ENCODE measurements at places on chromosomes 2 and 18.

DNA sequence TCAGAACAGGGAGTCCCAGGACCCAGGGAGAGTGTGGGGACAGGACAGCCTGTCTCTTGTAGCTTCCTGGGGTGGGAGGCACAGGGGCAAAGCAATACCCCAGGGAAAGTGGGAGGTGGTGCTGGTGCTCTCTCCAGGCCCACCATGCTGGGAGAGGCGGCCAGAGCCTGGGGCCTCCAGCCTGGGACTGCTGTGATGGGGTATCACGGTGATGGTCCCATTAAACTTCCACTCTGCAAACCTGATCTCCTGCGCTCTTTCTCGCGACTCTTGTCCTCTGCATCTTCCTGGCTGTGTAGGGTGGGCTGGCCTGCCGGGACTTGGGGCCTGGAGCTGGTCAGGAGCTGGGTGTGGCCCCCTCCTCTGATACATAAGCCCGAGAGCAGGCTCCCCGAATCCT is 8.0 kb upstream of the CAPN10 start:
- DNase-seq = no peak

- no peak for DNase-seq
Measured at GRCh38 chr2:63127594-63127993, 77.0 kb downstream of the OTX1 start.

GRCh38 chr18:7577706-7578105 is 10.6 kb downstream of the PTPRM start:
- DNase-seq = no peak

DNA sequence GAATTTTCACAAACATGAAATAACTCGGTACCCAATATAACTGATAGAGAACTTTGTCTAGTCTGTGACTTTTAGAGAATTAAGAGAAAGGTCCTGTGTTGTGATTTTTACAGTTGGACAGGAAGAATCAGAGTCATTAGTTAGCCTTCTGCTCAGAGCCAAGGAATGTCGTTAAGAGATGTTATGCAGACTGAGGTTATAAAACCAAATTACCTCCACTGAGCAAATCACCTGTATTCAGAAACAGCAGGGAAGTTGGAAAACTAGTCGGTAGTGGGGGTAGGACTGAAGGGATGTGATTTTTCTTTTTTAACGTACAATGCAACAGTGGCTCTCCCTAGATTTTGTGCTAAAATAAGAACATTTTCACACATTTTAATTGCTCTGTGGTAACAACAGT is 18.5 kb downstream of the TANK start:
- DNase-seq = no peak

DNA sequence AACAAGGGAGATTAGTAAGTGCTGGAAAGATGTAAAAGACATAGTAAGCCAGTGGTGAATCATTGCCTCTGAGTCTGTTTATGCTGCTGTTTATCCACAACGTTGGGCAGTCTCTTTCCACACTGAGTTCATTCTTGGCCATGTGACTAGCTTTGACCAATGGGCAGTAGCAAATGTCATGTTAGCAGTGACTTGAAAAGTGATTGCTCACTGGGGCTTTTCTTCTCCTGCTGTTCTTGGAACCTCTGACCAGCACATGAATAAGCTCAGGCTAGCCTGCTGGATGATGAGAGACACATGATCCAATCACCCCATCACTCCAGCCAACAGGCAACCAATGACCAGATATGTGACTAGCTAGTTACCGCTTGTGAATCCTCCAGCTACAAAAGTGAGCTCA is 360.4 kb downstream of the SLC4A3 start:
- DNase-seq = no peak

GRCh38 chr2:29923110-29923721 is 1.8 kb upstream of the ALK start:
- DNase-seq = peak; percentile 29

- no peak for DNase-seq
Measured at GRCh38 chr2:161077367-161078210, 82.6 kb upstream of the TANK start.

- DNase-seq = no peak
Measured at GRCh38 chr2:183093857-183094657, 15.5 kb downstream of the DUSP19 start.

GRCh38 chr2:43196768-43197587 is 29.4 kb downstream of the ZFP36L2 start:
- no peak for DNase-seq

- DNase-seq = no peak
Measured at GRCh38 chr2:54683596-54683995, 39.9 kb upstream of the EML6 start.

DNA sequence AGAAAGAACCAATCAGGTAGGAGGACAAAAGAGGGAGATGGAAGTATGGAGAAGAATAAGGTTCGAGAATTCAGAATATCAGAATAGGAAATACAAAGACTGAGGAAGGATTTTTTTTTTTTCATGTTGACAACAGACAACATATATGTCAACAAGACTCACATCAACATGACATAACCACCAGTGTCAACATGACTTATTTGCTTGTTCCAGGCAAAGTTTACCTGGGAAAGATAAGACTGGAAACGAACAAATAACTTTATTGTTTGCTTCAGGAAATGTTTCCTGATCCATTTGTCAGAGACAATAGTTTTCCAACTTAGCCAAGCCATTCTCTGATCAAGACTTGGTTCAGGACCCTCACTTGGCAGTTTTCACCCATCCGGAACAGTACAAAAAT is 321.9 kb upstream of the NETO1 start:
- DNase-seq = no peak

GRCh38 chr2:175048275-175048674 is 43.1 kb upstream of the CHN1 start:
- DNase-seq = no peak

GRCh38 chr2:67865917-67866316 is 196.9 kb downstream of the C1D start:
- no peak for DNase-seq

DNA sequence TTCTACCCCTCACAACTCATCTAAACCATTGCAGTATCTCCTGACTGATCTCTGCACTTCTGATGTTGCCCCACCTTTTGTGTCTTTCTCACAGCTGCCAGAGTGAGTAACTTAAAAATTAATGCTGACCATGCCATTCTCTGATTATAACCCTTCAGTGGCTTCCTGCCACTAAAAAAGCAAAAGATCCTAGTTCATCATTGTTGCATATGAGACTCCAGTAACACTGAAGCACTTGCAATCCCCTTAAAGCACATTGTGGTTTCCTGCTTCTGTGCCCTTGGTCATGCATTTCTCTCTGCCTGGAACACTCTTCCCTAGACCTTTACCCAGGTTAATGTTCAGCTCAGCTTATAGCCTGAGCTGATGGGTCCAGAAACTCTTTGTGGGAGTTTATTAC is 95.1 kb upstream of the WDSUB1 start:
- no peak for DNase-seq

DNA sequence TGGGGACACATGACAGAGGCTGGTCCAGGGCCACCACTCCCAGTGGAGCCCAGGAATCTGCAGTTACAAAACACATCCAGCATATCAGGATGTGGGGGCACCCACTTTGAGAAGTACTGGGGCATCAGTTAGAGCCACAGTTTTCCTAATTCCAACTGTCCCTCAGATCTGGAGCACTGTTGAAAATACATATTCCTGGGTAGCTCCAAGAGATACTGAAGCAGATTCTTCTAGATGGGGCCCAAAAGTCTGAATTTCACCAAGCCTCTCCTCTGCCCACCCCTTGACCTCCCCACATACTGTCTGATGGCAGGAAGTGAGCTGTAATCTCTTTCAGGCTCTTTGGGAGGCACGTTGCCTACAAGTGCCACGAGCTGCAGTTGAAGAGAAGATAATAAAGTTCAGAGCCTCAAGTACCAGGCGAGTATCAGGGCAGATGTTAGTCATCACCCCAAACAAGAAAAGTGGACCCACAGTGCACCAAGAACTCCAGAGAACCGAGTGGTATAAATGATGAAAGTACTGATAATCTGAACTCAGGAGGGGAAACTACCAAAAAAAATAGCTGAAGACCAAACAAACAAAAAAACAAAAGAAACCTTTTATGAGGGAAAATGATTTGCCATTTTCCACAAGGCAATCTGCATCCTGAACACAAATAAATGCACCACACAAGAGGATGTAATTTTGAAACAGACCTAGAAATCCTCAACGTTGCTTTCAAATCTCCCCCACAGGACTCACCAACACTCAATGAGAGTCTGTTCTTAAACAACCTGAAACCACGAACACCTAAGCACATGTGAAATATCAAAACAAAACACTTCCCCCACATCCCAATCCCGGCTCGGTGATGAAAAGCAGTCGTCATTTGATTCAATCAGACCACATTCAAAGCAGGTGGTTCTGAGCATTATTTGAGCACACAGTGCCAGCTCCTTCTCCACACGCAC is 98.7 kb downstream of the TCF4 start:
- no peak for DNase-seq

GRCh38 chr18:62751341-62751821 is 36.0 kb downstream of the PHLPP1 start:
- no peak for DNase-seq

DNA sequence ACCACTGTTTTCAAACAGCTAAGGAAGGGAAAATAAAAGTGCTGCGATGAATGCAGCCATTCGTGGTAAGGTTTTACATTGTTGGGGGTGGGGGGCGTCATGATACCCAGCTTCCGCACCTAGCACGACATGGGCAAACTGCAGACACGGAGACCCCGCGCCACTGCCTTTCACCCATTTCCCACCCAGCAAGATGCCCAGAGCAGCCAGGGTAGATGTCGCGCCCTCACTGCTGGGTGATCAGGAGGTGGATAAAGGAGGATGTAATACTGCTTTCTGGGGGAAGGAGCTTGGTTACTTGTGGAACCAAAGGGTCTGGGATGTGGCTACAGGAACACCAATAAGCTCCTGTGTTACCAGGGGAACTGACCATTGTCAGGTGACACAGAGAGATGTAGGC is 138.4 kb downstream of the ZNF516 start:
- DNase-seq = no peak

DNA sequence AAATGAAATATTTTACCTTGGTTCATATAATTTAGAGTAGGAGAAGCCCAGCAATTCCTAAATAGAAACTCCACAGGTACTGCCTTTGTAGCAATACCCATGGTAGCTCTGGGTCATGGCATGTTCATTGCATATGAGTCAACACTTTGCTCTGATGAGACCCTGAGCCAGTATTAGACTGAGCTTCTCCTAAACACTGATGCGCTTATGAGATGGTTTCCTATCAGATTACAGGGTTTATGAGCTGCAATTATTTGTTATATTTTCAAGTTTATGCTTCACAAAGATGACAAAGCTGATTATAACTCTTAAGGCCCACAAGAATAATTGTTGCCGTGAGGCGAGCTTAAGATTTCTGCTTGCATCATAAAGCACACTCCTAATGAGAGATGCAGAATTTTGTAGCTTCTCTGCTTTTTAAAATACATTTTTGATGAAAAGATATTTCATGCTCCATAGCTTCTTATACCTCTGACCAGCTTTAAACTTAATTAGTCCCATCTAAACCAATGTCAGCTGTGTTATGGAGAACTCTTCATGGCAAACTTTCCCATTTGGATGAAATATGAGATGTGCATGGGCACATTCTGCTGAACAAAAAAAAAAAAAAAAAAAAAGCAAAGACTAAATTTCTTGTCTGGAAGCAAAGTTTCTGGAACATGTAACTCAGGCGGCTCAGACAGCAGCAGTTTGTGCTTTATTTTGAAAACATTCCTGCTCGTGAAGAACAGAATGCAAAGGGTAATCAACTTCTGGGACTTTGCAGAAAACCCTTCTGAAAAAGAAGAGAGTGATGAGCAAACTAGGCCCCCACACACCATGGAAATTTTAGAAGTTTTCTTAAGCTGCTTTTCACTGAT is 162.6 kb downstream of the KCNE4 start:
- no peak for DNase-seq

DNA sequence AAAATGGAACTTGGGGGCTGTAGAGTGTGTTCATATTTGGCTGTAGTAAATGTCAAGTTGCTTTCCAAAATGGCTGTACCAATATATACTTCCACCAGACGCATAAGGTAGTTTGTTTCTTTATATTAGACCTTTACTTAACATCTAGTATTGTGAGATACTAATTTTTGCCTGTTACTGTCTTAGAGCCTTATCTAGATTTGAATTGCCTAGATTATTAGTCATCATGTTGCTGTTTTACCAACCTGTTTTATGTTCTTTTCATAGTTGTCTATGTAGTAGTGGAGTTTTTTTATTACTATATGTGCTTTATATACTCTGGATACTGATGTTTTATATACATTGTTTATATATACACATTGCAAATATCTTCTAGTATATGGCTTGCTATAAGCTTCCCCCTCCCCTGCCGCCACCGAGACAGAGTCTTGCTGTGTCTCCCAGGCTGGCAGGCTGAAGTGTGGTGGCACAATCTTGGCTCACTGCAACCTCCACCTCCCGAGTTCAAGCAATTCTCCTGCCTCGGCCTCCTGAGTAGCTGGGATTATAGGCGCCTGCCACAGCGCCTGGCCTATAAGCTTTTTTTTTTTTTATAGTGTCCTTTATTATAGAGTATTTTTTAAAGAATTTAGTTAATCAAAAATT is 18.9 kb downstream of the SLC39A10 start:
- no peak for DNase-seq

- DNase-seq = no peak
Measured at GRCh38 chr2:6314218-6314960, 551.3 kb downstream of the CMPK2 start.

DNA sequence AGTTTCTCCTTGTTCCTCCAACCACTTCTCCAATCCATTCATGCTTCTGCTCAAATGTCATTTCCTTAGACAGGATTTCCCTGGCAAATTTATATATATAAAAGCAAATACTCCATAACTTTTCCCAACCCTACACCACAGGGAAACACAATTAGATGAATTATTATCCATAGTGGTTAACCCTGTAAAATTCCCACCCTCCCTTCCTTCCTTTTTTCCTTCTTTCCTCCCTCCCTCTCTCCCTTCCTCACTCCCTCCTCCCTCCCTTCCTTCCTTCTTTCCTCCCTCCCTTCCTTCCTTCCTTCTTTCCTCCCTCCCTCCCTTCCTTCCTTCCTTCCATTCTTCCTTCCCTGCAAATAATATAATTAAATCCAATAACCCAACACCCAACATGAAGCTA is 617.7 kb downstream of the IRS1 start:
- DNase-seq = no peak

- DNase-seq = no peak
Measured at GRCh38 chr2:15750822-15751329, 159.2 kb downstream of the DDX1 start.

DNA sequence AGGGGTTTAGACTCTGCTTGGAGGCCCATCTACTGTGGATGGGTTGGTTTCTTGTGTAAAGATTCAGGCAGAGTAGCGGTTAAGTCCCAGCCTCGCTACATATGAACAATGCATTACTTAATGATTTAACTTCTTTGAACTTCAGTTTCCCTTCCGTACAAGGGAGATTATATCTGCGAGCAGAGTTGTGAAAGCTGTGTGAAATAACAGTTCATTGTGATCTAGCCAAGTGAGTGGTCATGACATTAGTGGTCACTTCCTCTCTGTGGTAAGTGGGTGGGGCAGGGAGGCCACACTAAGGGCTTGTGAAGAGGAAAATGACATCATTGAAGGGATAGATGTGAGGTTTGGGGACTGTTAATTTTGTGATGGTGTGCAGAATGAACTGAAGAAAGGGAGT is 14.1 kb upstream of the MEX3C start:
- DNase-seq = no peak

DNA sequence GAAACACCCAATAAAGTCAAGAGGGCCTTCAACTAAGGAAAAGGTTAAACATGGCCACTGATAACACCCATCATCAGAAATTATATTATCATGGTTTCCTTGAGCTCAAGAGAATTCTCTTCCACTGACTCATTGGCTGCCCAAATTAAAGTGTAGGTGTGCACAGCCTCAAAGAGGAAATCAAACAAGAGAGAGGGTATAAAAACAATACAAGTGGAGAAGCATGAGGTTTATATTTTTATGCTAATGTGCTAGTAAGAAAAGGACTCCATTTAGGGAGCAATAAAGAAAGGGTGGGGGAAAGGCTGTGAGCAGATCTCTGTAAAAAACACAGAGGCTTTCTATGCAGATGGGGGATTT is 168.8 kb upstream of the VRK2 start:
- DNase-seq = no peak
